ENCODE measurements at places on chromosomes 4 and X.

- no peak for DNase-seq
These were observed 33.5 kb downstream of the TRMT44 start for GRCh38 chr4:8473920-8474590.

- no peak for DNase-seq
These were observed 54.1 kb downstream of the ARHGAP10 start for GRCh38 chr4:147786031-147786430.

DNA sequence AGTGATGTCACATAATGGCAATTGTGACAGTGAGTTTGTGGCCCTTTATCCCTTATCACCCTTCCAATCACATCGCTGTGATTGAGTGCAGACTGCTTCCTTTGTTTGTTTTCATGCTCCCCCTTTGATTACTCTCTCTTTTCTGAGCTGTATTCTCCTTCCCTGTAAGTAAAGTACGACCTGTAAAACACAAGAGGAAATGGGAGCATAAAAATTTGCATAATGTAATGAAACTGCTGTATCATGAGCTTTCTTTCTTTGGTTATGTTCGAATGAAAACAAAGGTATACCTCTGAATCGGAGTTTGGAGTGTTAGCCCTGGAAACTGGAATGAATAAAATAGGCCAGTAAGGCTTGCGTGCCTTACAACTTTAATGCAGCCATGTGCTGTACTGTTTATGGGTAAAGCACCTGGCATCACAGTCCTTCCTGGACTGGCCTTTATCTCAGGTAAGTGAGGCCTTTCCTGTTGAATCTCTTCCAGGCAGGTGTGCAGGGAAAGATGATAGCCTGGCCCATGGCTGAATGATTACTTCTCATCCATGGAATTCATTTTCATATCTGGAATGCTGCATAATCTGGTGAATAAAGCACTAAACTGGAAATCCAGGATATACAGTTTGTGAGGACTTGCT, 26.6 kb upstream of the HS3ST1 start:
- no peak for DNase-seq

GRCh38 chr4:90189946-90190345, 62.8 kb downstream of the CCSER1 start:
- no peak for DNase-seq

DNA sequence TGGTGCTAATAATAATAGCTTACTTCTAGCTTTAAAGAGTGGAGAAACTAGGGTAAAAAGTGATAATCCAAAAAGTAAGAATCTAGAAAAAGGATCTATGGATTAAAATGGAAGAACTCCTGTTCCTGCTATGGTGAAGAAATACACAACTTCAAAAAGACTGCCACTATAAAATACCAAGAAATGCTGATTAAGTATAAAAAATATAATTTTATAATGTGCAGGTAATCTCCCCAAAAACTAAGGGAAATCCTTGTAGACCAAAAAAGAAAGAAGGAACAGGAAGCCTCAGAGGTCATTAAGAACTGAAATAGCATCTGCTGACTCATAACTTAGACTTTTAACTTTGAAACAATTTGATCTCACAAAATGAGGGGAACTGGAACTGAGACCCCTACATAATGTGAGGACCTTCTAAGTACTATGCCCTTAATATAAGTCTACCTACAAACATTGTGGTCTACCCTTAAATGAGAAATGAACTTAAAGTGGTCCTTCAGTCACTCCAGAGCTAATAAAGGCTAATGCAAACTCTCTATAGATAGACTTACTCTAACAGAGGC, 50.6 kb upstream of the SRPX start:
- no peak for DNase-seq

GRCh38 chr4:145285928-145286327, 105.5 kb upstream of the OTUD4 start:
- DNase-seq: no peak

GRCh38 chrX:107325467-107325866, 119.1 kb downstream of the DNAAF6 start:
- DNase-seq: no peak

DNA sequence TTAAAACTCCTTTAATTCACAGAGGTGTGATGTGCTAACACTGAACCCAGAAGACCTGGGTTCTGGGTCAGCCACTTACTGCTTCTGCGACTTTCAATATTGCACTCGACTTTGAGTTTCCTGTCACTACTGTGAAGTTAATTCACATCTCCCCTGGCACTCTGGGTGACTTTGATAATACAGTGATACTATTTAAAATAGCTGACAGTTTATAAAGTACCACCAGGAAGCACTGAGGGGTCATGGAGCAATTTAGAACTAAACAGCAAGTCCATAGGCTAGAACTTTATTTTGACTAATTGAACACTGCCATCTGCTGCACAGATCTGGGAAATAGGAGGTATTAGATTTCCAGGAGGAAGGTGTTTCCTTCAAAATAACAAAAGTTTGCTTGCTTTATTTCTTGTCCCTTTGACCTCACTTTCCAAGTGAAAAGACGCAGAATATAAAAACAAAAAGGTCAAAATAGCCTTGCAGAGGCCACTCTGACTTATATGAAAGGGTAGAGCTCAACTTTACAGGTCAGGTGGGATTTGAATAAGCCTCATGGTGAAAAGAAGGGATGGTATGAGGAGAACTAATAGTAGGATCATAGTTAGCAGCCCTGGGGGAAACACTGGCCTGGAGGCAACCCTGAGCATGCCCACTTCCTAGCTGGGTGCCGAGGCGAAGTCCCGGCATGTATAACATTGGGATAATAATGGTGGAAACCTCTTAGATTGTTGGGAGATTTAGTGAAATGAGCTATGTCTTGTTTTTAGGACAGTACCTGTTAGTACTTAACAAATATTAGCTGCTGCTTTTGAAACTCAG, 53.4 kb downstream of the ZNF518B start:
- DNase-seq: no peak

DNA sequence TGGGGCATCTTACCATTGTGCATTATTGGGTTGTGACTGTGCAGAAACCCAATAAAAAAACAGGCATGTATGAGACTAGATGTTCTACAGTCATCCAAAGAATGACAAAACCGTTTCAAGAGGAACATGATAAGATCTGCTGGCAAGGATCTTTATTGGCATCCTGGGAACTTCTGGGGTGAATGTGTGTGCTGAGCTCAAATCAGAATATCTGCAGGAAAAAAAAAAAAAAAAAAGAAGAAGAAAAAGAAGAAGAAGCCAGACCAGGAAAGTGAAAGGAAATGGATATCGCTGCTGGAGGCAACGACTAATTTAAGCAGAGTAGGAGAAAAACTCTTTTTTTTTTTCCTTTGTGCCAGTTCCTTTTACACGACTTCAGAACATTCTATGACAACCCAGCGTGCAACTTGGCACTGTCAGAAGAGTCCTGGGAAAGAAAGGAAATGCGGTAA, 484.2 kb upstream of the BOD1L1 start:
- no peak for DNase-seq

- DNase-seq: no peak
These were observed 9.8 kb upstream of the FAM3A start for GRCh38 chrX:154525606-154526490.

DNA sequence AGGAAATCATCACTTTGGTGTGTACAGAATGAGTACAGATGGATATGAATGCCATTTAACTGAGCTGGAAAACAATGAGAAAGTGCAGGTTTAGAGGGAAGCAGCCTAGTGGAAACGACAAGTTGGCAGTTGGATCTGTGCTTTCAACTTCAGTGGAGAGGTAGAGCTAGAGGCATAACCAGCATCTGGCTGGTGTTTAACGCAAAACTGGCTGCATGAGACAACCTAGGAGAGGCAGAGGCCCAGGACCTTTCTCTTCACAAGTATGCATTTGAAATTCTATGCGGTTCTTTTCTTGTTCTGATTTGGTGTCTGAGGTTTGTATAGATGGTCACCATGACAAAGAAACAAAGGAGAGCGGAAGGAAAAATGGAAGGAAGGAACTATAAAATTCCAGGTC, 63.1 kb downstream of the ANXA5 start:
- no peak for DNase-seq

GRCh38 chrX:1465286-1466231, 12.8 kb upstream of the ASMTL start:
- no peak for DNase-seq

GRCh38 chr4:146310319-146311021, 96.1 kb downstream of the REELD1 start:
- no peak for DNase-seq

GRCh38 chr4:138241281-138242075, 671 bp downstream of the SLC7A11 start:
- no peak for DNase-seq

GRCh38 chrX:40209951-40210617, 112.3 kb upstream of the BCOR start:
- no peak for DNase-seq

GRCh38 chr4:94978904-94979303, 221.1 kb downstream of the BMPR1B start:
- DNase-seq: no peak

DNA sequence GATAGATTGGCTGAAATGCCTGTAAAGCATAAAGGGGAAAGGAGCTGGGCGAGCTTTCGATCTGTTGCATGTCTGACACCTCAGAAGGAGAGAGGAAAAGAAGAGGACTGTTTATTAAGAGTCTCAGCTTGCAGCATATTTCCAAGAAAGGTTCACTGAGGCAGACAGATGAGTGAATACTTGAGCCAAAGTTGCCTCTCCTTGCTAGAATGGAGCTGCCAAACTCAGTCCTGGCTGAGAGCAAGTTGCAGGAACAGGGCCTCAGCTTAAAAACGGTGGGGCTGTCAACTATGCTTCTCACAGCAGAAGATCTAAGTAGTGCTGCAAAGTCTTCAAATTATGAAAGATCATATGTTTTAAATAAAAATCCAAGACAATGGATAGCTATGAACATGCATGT, 707.5 kb downstream of the PCDH7 start:
- DNase-seq: no peak

DNA sequence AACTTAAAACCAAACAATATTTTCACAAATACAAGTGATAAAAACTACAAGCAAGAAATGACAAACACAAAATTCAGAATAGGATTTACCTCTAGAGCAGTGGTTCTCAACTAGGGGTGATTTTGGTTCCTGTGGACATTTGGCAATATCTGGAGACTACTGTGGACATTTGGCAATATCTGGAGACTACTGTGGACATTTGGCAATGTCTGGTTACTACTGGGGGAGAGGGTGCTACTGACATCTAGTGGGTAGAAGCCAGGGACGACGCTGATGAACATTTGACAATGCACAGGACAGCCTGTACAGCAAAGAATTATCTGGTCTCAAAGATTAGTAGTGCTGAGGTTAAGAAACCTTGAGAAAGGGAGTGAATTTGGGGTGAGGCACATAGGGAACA, 169.8 kb downstream of the CLCN4 start:
- DNase-seq: no peak

DNA sequence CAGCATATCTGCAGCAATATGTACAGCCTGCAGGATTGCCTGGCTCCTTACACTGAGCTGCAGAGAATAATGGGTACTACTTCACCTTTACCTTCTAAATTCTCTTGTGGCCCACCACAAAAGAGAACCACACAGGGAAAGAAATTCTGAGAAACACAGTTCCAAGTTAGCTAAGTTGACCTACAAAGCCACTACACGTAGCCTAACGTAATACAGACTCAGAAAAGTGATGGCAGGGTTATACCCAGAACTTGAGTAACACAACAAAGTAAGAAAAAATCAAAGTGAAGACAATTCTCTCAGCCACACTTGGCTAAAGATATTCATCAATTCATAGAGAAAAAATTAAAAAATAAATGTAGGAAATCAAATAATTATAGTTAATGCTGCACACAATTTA, 26.4 kb upstream of the SRPX start:
- no peak for DNase-seq

GRCh38 chrX:13494562-13494961, 74.8 kb upstream of the EGFL6 start:
- DNase-seq: no peak

Data from activated T-cell treated with anti-CD3 and anti-CD28 coated beads for 1 hour (primary cell).